ENCODE measurements at places on chromosomes 6 and 20.
A peak's percentile ranks its signal among the peaks of the same experiment; 100 is the strongest.

- DNase-seq = no peak
These were observed 357.5 kb downstream of the LAMA2 start for GRCh38 chr6:129240492-129240853.

- DNase-seq = no peak
These were observed 46.2 kb downstream of the HLA-C start for GRCh38 chr6:31225735-31226134.

GRCh38 chr20:19232997-19233794 is 20.8 kb downstream of the SLC24A3 start:
- DNase-seq = no peak

DNA sequence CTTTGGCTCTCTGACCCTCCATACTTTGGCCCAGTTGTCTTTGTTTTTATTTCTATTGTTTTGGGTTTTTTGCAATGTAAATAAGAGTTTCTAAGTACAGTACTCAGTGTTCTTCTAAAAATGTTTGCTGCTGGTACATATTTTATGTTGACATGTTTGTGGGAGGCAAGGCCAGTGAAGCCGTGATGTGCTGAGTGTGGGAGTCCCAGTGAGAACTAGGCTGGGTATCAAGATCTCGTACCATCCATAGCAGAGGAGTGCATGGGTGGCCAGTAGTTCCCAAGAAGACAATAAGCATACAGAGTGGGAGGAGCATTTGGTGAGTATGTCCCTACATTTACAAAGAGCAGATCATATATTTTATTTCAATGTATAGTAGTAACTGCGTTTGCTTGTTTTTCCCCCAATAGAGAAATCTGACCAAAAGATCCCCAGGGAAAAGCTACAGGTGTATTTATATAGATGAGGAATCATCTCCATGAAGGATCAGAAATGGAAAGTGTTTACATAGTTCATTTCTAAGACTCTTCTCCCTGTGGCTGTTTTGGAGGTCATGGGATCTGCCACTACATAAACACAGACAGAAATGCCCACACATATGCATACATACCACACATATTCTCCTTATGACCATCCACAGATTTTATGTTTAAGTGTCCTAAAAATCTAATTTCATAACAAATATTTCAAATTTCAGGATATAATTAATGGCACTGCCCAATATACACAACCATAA is 285.9 kb downstream of the ALDH8A1 start:
- DNase-seq = no peak

DNA sequence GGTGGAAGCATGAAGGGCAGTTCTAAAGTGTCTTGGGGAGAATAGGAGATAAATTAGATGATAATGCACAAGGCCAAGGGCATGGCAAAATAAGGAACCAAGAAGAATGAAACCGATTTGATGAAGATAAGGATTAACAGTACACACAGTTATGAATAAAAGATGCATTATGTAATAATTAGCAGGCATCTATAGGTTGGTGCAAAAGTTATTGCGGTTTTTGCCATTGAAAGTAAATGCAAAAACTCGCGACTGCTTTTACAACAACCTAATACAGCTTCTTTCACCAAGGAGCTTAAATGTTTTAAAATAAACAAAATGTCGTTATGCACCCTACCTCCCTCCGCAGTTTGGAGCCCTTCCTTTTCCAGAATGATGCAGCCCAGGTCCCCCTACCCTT is 29.0 kb downstream of the MAS1 start:
- no peak for DNase-seq

DNA sequence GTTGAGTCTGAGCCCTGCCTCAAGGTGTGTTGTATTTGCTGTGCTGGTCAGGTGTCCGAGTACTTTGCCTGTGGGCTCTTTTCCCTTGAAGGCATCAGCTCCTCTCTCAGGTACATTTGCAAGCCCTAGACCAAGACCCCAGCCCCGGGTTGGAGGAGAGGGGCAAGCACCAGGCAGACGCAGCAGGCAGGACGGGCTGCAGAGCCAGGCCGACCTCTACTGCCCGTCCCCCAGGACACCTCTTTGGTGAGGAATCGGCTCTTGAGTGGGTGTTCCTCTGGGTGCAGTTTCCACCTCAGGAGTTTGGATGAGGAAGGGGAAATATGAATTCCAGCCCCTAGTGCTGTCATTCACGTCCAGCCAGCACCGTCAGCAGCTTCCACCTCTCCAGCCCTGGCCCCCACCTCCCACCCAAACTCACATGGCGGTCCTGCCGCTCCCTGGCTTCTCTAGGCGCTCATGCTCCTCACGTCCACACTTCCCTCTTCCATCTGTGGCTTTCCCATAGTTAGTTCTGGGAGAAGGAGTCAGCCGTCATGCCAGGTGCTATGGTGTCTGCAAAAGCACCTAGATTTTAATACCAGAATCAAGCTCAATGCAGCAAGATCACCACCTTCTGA is 183.9 kb downstream of the DLL1 start:
- DNase-seq = no peak

GRCh38 chr6:89146718-89147700 is 1.2 kb downstream of the PM20D2 start:
- DNase-seq = no peak

GRCh38 chr6:25601800-25602673 is 50.0 kb upstream of the SCGN start:
- peak; percentile 12 for DNase-seq

DNA sequence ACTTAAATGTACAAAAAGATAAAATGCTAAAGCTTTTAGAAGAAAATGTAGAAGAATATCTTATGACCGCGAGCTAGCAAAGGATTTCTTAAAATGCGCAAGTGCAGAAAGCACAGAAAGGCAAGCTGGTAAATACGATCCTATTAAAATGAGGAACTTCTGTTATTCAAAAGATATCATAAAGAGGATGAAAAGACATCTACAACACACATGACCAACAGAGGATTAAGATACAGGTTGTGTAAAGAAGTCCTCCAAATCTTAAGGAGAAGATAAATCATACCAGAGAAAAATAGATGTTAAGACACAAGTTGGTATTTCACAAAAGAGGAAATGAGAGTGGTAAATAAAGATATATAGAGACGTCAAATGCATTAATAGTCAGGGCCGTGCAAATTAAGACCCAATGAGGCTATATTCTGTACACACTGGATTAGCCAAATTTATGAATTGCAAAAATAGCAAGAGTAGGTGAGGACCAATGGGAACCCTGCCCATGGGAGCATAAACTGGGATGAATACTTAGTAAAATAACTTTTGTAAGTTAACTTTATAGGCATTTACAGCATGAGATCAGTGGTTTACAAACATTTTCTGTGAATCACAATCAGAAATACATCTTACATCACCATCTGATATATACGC is 23.0 kb downstream of the APCDD1L start:
- DNase-seq = no peak

DNA sequence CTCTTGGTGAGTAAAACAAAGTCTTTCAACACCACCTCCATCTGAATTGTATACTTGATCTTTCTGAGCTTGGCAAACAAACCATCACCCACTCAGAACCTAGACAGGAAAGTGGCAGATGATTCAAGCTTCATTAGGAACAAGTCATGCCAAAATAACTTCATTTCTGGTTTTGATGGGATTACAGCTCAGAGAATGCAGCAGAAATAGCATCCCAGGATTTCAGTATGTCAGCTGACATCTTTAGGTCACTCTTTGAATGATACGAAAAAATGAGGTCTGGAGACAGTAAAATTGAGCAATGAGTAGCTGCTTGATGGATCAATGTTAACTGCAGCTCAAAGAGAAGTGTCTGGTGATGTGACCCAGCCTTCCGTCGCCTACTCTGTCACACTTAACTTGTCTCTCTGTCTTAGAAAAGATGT is 92.4 kb downstream of the GJA10 start:
- DNase-seq = peak; percentile 57
